ENCODE measurements at places on chromosomes 1 and 21. TPM values are rescaled to one million over a fixed set of nuclear protein-coding genes. Genes with fewer than 3 reads are reported as not detected.

DNA sequence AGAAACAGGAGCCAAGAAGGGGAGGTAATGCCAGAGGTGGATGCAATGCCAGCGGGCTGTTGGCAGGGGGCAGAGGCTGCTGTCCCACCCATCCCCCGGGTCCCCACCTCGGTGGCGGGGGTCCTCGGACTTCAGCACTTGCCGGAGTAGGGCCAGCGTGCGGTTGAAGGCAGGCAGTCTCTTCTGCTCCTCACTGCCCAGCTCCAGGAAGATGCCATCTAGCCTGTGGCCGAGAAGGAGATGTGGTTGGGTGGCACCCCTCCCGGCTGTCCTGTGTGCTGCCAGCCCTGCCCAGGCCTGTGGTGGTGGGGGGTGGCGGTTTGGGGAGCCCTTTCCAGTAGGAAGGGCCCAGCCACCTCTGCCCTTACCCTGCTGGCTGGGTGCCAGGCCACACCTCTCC lies 13.5 kb downstream of the TTC22 start:
- DNase-seq = no peak

GRCh38 chr1:192530254-192530653 lies 45.3 kb upstream of the RGS1 start:
- DNase-seq = no peak

- no peak for DNase-seq
These were observed 174.9 kb upstream of the GREM2 start for GRCh38 chr1:240786880-240787279.

DNA sequence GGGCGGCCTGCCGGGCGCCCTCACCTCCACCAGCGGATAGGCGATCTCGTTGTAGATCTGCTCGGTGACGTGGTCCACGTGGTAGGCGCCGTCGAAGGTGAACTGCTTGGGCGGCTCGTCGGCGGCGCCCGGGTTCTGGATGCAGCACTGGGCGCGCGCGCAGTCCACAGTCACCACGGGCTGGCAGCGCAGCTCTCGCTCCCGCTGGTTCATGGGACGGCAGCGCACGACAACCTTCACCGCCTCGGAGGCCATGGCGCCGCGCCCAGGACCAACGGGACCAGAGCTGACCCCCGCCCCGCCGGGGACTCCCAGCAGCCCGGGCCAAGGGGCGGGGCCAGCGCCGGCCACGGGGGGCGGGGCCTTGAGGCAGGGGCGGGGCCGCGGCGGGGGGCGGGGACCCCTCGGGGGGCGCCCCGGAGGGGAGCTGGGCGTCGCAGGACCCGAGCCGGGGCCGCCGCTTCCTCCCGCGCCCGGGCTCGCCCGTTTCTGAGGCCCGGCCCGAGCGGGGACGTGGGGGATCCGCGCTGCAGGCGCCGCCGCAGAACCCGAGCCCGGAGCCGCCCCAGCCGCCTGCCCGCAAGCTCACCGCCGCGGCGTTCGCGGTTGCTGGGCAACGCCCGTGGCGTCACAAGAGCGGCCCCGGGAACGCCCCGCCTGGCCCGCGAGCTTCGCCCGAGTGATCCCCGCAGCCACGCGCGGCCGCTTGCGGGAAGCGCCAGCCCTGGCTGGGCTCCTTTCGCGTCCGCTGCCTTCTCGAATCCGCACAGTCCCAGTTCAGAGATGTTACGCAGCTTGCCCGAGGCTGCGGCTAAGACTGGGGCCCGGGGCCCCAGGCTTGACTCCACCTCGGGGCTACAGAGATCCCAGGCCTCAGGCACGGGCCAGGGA lies at the start of gene KIF17:
Gene KIF17 (minus strand): TSS at position 556 of the 891 bp plus-strand sequence. CDS start 301 bp downstream, at position 255.
- peak; percentile 52 for DNase-seq

GRCh38 chr1:111596499-111596898 lies 23.1 kb upstream of the RAP1A start:
- no peak for DNase-seq

DNA sequence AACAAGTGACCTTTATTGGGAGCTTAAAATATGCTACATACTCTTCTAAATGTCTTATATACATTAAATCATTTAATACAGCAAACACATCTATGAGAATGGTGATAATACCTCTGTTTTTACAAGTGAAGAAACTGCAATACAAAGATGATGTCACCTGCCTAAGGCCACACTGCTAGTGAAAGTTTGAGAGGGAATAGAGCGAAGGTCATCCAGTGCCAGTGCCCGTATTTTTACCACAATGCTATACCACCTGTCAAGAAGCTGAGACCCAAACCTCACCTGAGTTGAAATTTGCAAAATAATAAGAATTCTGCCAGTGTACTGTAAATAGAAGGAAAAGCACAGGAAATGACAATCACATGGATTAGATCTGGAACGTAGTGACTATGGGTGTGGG lies 200.4 kb upstream of the TMPRSS15 start:
- no peak for DNase-seq

- peak; percentile 43 for DNase-seq
These were observed 16.5 kb upstream of the LHX4 start for GRCh38 chr1:180213401-180214170.

DNA sequence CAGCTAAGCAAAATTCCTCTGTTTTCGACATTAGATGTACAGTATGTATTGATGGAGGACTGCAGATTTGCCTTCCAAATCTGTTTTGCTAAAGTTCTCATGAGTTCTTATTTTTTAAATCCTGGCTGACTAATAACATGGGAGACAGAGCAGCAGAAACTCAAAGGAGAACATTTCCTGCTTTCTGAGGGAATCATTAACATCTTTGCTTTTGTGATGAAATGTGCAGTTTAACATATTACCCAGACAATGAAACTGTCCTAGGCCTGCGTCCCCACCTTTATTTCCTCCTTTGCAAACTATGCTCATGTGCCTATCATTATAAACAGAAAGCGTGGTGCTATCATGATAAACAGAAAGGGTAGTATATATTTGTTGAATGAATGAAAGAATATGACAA lies 149.9 kb downstream of the ZP4 start:
- DNase-seq = no peak

DNA sequence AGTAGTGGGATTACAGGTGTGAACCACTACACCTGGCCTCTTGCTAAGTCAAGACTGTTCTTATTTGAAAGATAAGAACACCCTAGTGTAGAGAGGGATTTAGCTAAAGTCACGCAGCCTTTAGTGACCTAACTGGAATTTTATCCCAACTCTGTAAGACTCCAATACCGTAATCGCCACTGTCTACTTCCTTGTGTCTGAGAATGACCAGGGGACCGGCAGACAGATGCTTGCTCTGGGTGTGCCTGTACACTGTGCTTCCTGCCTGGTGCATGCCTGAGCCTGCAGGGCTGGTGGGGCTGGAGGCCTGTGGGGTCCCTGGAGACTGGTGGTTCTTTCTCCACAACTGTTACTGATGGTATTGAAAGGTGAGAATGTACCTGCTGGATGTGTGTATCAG lies 15.3 kb downstream of the MFSD2A start:
- no peak for DNase-seq

GRCh38 chr1:97042551-97042950 lies 321.0 kb downstream of the PTBP2 start:
- no peak for DNase-seq

- DNase-seq = no peak
These were observed 16.4 kb downstream of the GPSM2 start for GRCh38 chr1:108893141-108893530.

DNA sequence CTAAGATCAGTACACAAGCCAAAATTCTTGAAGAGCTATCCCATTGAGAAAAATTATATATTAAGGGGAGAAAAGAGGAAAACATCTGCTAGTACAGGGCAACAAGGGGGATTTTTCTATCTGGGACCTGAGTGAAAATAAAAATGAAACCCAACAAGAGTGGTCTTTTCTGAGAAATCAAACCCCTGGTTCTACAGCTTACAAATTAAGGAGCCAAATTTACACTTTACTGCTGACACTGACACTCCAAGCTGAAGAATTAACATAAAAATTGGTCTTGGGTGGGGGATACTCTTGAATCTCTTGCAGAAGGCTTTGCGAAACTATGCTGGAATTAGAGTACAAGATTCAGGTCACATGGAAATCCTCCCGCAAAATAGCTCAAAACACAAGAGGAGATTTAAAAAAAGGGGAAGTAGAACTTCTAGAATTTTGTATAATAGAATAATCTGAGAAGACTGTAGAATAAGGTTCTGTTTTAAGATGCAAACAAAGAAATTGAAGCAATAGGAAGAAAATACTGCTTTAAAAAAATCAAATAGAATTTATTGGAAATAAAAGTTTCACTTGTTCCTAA lies 32.1 kb upstream of the HSPA13 start:
- no peak for DNase-seq

- no peak for DNase-seq
These were observed 50.6 kb downstream of the LMO4 start for GRCh38 chr1:87379306-87379705.

- no peak for DNase-seq
These were observed 87.8 kb downstream of the NMNAT2 start for GRCh38 chr1:183330335-183330734.

DNA sequence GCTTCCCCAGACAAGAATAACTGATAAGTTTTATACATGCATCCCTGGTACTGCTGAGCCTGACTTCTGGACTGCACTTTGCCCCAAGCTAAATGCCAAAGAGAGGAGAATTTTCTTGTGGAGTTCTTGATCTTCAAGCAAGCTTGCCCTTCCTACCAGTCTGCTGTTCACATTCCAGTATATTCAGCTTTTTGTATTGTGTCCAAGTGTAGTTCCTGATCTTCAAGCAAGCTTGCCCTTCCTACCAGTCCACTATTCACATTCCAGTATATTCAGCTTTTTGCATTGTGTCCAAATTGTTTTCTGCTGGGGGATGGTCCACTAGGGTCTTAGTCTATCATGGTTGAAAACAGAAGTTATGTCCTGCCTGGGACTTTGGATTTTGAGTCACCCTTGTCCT lies 894 bp upstream of the TSEN15 start:
- no peak for DNase-seq

DNA sequence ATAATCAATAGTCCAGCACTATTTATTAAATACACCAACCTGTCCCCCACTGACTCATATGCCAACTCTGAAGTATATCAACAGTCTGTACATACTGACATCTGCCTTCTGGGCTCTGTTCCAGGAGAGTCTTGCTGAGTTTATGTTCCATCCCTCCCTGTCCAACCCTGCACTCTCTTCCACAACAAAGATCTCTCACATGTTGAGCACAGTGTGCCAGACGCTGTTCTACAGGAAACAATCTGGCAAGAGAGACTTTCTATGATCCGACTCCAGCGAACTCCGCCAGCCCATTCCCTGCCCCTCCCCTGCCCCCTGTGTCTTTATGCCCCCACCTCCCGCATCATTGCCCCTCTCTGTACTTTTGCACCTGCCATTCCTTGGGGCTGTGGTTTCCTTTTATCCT lies 3.4 kb downstream of the LACTBL1 start:
- no peak for DNase-seq

DNA sequence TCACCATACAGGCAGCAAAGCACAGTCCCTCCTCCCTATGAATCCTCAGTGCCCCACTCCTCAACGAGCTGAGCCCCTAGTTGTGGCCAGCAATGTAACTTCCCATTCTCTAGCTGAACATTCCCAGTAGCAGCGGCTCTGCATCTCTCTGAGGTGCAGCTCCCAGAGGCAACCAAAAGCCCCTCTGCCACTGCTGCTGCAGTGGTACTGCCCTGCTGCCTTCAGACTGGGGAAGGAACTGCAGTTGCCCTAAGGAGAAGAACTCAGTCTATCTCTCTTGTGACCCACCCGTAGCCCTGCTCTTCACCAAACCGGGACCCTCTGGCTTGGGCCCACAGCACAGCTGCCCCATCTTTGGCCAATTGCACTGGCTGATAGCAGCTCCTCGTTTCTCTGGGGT lies 31.6 kb downstream of the PYHIN1 start:
- DNase-seq = no peak

- no peak for DNase-seq
These were observed 17.3 kb downstream of the SAMSN1 start for GRCh38 chr21:14528815-14529214.

DNA sequence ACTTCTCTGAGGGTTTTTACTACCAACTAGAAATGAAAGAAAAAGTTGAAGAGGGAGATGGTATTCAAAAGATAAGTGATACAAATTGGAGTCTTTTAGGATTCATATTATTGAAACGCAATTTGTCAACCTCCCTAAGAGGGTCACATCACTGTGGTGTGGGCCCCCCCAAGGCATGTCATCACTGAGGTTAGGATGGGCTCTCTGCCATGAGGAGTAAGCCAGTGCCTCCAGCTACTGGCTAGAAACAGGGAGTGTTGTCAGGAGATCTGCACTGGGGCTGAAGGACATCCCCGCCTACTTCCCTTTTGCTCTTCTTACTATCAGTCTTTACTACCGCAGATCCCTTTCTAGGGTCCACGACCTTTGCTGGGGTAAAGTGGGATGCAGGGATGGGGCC lies 25.9 kb downstream of the ITSN1 start:
- DNase-seq = no peak

- no peak for DNase-seq
These were observed 50.3 kb upstream of the DPH5 start for GRCh38 chr1:101075926-101076325.

DNA sequence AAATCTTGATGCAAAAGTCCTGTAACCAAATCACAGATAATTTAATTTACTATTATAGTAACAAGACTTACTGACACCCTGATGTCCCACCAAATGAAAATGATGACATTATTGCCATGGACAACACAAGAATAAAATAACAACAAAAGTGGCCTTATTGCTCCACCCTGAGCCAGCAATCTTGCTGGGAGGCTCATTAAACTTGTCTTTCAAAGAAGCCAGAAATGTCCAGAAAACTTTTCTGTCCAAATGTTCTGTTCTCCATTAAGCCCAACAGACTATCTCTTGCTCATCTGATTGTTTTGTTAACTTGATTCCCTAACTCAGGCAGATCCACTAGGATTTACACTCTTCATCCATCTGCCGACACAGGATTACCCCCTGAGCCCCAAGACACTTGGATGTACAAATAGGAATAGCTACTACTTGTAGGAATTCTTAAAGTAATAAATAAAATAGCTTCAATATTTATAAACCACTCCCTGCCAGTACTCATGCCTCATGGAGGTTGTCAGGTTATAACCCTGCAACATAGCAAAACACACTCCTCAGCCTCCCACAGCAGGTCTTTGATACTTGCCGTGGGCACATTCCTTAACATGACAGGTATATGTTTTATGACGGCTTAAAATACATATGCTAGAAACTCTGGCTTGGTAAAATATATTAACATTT lies 84.9 kb downstream of the PTPN14 start:
- no peak for DNase-seq

GRCh38 chr1:227798078-227798802 lies 17.2 kb upstream of the PRSS38 start:
- no peak for DNase-seq

- DNase-seq = no peak
These were observed 16.8 kb downstream of the S100A7A start for GRCh38 chr1:153432874-153433681.

GRCh38 chr1:25897754-25898153 lies 8.5 kb downstream of the STMN1 start:
- no peak for DNase-seq

Gene C1orf74
- total RNA-seq = 0.82 TPM

Gene RGS5
- total RNA-seq = 195 TPM

Gene ADGRL2
- 9.7 TPM for total RNA-seq

Gene OR2M2
- total RNA-seq = not detected

Gene RYR2
- 0.10 TPM for total RNA-seq

Gene GPR25
- total RNA-seq = not detected

Gene KCNJ6
- not detected for total RNA-seq

Gene OBSCN
- 1,571 TPM for total RNA-seq

Gene MYOM3
- 224 TPM for total RNA-seq

Gene E2F2
- total RNA-seq = not detected

Gene TEKT2
- not detected for total RNA-seq

Gene C2CD4D
- total RNA-seq = not detected

Gene AXDND1
- total RNA-seq = not detected

Gene TMEM51
- 1.8 TPM for total RNA-seq

Gene IL19
- total RNA-seq = not detected
